ENCODE measurements at places on chromosomes 1 and 21. TPM values are rescaled to one million over a fixed set of nuclear protein-coding genes. Genes with fewer than 3 reads are reported as not detected.

The KCNJ6 gene
- not detected for total RNA-seq

The ANXA9 gene
- 0.17 TPM for total RNA-seq

The TEX38 gene
- total RNA-seq = not detected

The CLDN17 gene
- not detected for total RNA-seq

The VSIG8 gene
- not detected for total RNA-seq

The PLA2G4A gene
- total RNA-seq = 0.32 TPM

DNA sequence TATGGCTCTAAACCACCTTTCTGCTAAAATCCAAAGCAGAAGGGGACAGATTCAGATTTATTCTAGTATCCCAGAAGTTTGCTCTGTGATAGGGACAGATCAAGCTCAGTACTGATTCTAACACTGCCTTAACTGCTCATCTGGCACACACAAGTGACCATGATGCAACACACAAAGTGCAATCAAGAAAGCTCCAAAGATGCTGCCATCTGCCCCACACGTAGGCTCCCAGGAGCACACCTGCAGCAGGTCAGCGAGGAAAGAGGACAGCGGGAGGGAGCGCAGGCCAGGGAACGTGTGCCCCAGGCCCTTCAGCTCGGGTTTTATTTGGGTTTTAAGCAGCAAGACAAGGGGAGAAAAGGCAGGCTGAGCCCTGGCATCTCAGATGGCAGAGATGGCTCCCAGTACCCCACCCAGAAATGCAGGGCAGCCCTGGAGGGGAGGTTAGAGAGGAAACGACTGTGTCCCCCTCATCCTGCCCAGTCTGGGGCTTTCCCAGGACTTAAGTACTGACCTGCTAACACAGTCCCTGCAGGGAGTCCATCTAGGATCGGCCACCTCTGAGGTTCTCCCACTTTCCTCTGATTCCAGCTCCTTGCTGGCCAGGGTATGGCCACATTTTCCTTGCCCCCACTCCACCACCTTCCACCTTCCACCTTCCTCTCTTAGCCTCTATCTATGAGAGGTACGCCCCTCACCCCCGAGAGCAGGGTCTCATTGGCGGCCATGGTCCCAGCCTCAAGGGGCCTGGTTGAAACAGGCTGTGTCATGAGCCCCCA is 1.2 kb downstream of the TRIM11 start:
- no peak for DNase-seq

DNA sequence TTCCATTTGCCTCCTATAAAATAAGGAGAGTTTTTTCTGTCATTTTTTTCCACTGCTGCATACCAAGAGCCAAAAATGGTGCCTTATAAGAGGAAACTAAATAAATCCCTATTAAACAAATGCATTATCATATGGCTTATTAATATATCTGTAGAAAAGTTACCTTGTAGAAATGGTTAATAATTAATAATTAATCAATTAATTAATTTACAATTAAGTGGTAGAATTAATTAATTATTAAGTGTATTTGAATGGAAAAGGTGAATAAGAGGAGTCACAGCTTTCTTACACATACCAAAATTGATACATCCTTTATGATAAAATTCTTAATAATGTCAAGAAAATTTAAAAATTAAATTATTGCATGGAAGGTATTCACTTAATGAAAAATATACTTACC is 35.6 kb upstream of the RGS18 start:
- DNase-seq = no peak

DNA sequence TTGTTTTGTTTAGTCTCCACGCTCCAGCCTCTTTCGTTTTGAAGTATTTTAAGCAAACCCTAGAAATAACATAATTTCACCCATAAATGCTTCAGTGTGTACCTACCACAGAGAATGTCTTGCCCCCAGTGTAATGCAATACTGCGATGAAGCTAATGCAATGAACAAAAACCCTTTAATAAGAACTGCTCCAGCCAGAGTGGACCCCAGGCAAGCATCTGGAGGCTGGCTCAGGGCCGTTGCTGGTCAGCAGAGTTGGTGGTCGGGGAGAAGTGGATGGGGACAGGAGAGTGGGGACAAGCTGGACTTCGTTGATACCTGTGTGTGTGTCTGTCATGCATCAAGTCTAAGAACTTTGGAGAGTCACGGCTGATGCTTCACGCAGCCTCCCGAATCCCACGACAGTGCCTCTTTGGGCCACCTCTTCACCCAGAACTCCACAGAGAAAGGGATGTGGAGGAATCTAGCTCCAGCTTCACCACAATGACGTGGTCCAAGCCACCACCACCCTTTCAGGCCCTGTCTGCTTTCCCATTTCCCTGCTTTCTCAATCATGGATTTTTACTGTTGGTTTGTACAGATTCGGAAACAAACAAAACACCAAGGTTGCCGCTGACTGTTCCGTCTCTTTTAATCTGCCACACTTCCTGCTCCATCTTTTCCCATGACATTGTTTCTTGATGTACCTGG is 108.6 kb upstream of the ERRFI1 start:
- no peak for DNase-seq

- DNase-seq = no peak
Observed at GRCh38 chr1:245704765-245705164, 550.0 kb downstream of the KIF26B start.

DNA sequence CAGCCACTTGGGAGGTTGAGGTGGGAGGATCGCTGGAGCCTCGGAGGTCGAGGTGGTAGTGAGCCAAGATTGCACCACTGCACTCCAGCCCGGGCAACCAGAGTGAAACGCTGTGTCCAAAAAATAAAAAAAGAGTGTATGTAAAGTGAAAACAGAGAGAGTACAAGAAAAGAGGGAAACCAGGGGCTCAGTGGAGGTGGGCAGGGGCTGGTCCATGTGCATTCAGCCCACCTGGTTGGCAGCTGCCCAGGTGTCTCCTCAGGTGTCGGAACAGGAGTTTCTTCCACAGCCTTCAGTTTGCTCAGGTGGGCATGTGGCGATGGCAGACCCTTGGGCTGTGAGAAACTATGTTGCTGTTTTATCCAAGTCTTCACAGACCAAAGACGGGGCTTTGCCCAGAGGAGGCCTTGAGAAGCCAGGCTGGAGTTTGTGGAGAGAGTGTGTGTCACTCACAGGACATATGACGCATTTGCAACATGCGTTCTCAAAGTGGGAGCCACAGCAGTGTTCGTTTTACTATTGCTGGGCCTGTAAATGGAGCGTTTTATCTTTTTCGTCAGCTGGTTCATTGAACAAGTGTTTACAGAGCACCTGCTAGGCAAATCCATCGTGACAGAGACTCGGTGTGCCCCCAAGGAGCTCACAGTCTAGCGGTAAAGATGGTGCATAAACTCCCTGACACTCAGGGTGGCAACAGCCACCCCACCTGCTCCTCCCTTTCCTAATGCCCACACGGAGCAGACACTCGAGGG is 22.4 kb upstream of the SAMD11 start:
- DNase-seq = no peak

DNA sequence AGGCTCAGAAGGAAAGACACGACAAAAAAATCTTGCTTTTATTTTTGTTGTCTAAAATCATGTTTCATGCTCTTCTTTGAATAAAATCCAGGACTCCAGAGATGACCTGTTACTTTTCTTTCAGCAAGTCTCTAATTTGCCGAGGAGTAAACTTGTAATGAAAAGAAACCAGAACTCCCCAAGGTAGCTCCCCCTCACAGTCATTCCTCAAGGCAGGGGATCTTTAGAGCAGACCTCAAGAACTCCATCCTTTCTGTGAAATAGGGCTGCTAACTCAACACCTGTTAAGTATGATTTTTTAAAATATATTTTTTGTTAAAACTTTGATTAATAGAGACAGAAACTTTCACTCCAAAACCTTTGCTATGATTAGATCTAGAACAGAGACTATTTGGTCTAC is 82.7 kb upstream of the ABCD3 start:
- no peak for DNase-seq

DNA sequence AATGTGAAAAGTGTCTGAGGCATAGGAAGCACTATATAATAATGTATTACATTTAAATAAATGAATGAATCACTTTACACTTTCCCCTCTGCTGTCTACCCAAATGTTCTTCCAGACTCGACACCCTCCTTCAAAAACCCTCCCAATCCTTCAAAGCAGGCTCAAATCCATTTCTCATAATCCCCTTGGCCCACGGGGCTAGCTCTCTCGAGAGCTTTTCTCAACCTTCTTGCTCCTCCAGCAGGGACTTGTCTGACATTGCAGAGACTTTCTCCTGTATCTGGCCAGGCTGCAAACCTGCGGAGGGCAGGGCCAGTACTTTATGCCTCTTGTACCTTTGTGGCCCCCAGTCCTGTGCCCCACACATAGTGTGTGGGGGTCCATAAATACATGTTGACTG is 14.1 kb upstream of the CNTN2 start:
- no peak for DNase-seq

DNA sequence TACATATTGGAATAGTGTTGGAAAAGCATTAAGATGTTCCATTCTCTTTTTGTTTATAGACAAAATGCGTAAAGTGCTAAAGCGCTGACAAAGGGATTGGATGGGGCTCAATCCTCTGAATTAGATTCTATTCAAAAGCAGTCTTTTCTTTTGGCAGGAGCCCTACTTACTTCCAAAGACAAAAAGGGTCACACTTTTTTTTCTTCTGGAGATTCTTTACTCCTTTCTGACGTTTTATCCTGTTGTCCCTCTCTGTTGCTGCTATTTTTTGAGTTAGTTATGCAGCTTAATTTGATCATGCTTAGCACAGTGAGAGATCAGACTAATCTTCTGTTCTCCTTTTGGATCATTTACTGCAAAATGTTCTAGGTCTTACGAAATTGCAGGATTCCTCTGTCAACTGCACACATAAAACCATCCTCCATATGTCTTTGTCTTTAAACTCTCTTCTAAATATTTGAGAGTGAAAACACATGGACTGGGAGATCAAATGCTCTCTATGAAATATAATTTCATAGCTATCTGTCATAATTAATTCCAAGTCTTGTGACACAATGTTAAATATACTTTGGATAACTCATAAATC is 656.4 kb upstream of the ADGRL2 start:
- DNase-seq = no peak

DNA sequence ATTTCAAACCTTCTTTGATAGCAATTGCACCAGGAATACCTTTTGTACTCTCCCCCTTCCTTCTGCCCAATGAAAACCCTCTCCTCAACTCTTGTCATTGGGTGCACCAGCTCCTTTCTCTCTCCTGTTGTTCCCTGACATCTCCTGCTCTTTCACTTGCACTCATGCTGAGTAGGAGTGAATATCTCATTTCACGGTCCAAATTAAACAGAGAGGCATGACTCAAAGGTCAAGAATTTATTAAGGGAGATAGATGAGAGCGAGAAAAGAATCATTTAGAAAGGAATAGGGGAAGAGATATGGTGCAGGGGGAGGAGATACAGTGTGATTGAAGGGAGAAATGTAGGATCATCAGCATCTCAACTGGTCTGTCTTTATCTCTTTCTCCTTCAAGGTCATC is 22.1 kb downstream of the AIM2 start:
- DNase-seq = no peak

DNA sequence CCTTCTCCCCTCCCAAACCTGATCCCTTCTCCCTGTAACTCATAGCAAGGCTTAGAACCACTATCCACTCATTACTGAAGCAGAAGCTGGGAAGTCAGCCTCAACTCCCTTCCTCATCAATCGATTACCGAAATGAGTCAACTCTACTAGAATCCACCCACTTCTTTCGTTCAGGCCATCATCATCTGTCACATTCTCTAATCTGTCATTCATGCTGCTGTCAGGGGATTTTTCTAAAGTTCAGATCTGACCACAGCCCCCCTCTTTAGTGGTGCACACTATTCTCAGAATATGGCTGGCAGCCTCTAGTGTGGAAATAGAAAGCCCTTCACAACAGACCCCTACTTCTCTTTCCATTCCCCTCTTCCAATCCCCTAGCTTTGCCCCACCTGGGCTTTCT is 5.1 kb downstream of the NT5C1A start:
- DNase-seq = no peak

DNA sequence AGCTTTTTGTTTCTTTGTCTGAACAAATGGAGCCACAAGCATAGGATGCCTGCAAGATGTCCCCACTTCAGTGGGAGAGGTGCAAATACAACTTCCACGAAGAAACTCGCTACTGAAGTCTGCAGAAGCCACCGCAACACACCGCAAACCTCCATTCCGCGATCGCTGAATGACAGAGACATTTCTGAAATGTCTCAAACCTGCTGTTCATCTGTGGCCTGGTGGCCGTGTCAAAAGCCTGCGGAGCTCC is 1.0 kb downstream of the TP53BP2 start:
- DNase-seq = peak; percentile 38

- DNase-seq = peak; percentile 70
Observed at GRCh38 chr1:156705918-156706656, 704 bp upstream of the CRABP2 start.

DNA sequence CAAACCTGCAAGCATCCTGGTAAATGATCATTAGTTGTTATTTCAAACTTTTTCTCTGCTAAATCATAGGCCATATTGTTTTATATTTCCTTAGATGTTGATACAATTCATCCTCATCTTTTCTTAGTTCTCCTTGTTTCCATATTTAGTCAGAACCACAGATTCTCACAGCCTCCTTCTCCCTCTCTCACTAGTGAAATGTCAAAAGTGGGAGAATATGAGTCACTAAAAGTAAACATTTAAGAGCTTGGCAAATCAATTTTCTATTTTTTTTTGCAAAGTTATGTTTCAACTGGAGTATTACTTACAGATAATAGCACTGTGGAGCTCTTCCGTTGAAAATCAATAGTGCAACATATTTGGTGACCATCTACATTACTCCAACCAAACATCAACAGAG is 308.8 kb downstream of the COL11A1 start:
- no peak for DNase-seq
